ENCODE measurements at places on chromosomes 2 and 18.

DNA sequence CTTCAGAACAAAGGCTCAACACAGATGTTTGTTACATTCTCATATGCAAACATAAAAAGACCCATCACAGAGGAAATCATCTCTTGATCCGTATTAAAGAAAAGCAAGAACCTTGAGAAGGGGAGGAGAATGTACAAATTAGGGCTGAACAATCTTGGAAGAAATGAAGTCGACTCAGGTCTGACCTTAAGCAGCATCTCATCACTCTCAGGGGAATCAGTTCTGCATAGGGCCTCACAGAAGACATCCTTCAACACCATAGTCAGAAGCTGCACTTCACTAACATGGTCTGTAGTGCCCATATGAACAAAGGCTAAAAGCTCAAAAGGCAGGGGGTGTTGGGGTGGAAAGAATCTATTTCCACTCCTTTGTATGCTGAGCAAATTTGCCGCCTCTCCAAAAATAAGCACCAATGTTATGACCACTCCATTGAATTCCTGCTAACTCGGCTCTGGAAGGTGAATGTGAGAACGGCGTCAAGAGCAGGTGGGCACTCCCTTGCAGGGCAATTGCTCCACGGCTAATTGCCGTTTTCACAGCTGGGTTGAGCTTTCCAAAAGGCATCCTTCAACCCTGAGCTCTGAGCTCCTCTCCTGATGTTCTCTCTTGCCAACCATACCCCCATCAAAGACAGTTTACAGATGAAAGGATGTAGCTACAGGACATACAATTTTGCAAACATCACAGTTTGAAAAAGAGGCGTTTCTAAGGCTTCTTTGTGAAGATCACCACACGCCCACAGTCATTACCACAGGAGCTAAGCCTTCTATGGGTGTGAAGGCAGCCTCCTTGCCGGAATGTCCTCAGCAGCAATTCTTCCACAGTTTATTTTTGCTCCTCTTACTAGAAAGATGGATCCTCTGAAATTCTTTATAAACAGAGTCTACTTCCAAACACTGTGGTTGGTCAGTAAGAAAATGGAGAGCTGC, 10.0 kb downstream of the KLF7 start:
- no peak for DNase-seq

DNA sequence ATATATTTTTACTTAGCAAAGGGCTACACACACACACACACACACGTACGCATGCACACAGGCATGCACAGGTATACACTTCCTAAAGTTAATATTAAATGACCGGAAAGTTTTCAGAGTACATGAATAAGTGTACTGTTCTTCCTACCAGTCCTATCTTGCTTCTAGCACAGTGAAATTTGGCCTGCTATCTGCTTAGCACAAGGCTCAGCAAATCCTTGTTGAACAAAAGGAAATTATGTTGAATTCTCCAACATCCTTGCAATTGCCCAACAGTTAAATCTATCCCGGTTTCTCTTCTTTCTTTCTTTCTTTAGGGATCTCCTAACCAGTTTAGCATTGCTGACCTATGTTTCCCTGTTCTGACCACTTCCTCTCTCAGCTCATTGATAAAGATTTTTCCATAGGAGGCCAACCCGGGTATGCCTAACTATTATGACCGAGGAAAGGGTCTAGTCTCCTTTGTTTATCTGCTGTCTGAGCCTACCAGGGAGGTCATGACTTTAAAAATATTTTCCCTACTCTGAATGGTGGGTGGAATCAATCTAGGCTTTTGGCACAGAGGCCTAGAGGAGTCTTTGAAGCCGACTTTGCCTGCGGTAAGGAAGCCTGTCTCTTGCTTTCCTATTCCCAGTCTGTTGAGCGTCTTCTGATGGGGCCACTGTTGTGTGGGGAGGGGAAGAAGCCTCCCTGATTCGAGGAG, 400.7 kb downstream of the HRH4 start:
- DNase-seq = no peak

GRCh38 chr2:74333175-74333574, 10.0 kb downstream of the SLC4A5 start:
- no peak for DNase-seq

DNA sequence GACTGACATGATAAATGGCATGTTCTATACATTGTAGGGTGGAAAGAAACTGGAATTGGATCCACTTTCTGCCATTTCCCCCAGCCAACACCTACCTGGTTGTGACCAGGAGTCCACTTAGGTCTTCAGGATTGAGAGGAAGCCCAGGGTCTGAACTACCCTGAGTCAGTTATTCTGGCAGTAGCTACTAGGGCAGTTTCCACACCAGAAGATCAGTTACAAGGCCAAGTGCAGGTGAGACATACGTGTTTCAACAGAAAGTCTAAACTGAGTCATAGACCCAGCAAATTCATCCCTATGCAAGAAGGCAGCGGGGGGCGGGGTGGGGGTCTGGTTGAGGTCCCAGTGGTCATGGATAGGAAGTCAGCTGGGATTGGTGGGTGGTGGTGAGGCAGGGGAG, 21.9 kb downstream of the ANTXR1 start:
- no peak for DNase-seq

- no peak for DNase-seq
Measured at GRCh38 chr2:76406134-76406855, 695.6 kb upstream of the GCFC2 start.

GRCh38 chr2:146123256-146123655, 1603.3 kb upstream of the ZEB2 start:
- no peak for DNase-seq

DNA sequence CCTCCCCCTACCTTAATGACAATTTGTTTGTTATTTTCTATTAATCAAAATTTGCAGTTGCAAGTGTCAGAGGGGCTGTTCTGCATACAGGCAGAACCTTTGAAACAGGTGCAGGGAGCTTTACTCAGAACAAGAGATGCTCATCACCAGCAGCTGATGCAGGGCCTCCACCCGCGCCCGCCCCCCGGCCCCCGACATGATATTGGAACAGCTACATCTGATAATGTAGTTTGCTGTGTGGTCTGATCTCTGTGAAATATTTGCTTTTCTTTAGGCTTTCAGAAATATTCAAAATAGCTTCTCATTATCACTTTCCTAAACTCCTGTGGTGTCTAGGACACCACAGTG, 130.0 kb downstream of the PRKCE start:
- no peak for DNase-seq

DNA sequence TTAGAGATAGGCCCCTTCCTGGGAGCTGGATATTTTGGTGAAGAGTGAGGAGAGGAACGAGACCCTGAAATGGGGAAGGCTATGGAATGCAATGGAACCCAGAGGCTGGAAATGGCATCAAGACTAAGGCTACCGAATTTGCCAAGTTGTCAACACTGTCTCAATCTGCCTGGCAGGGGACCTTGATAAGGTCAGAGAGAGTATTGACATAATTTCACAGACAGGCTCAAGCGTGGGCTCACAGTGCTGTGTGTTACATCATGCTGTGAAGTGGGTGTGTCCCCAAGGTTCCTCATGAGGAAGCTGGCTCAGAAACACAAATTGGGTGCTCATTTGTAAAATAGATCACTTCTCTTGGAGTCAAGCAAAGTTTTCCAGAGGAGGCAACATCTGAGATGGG, 51.8 kb upstream of the CYRIA start:
- DNase-seq = no peak

DNA sequence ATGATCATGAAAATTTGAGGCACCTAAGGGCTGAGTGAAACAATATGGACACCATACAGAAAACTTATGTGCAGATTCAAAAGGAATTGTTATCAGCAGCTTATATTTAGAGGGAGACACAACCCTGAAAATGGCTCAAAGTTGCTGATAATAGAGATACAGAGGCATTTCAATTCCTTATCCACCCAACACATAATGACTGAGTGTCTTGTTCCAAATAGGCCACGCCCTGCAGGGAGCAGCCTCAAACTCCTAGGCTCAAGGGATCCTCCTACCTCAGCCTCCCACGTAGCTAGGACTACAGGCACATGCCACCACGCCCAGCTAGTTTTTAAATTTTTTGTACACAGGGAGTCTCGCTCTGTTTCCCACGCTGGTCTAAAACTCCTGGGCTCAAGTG, 79.0 kb downstream of the LBH start:
- no peak for DNase-seq

DNA sequence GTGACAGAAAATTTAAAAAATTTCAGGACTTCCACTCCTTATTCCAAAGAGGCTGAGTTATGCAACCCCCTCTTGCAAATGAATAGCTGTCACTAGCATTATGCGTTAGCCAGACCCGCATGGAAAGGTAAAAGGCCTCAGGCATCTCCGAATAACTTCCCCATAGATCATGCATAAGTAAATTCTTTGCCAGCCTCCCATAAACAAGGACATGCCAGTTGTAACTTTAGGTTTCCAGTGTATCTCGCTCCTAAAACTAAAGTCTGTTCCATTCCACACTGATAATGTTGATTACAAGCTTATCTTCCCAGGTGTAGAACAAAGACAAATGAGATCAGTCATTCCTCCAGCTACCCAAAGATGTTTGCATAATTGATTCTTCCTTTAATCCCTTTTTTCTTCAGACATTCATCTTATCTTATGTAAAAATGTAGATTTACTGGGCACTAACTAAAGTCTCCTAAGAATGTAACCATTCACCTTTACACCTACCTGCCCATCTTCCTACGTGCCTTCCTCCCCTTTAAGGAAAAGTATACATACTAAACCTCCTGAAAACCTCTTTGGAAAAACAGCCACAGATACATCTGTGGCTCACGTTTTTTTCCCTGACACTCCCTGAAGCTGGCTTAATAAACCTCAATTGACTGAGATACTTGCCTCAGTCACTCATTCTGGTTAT, 13.6 kb upstream of the NFU1 start:
- no peak for DNase-seq

- no peak for DNase-seq
Measured at GRCh38 chr2:106089611-106090010, 104.5 kb downstream of the UXS1 start.

DNA sequence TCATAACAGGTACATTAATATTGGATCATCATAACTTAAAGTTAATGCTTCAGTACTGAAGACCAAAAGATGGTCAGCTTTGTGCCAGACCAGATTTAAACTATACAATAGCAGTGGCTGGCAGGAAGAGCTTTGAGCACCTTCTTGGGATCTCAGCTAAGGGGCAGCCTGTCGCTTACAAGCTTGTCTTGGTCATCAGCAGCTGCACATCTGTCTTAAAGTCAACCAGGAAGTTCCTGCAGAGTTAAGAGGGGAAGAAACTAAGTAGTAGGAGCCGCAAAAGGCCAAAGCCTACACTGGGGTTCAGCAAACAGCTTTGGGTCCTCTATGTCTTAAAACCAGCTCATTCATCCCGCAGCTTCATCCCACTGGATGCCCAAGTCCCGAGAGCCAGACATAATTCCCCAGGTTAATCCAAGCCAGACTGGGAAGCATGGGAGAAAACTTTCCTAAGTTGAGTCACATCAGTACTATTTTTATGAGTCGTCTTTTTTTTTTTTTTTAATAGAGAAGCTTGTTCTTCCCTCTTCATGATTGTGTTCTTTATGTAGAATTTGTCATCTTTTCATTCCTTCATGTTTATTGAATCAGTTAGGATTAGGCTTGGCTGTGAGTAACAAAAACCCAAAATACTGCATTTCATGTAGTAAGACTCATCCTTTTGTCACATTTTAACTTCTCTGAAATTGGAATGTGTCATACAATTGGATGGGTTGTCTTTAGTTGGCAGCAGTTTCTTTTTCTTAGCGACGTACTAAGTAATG, 59.3 kb downstream of the SERTAD2 start:
- DNase-seq = no peak

DNA sequence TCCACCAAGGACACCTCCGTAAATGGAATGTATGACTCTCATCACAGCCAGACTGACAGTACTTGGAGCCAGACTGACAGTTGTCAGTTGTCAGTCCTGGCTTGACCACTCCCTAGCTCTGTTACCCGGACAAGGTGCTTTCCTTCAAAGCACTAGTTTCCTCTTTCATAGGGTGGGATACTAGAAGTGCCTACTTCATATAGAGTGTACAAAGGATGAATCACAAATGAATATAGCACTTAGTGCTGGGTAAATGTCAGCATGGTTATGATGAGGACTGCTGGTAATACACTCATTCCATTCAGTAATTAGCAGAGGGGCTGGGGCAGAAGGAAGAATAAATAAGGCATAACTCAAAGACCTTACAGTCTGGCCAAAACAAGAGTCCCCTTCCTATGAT, 91.4 kb downstream of the ARL4C start:
- no peak for DNase-seq

- no peak for DNase-seq
Measured at GRCh38 chr2:177283906-177284305, 19.4 kb upstream of the NFE2L2 start.

DNA sequence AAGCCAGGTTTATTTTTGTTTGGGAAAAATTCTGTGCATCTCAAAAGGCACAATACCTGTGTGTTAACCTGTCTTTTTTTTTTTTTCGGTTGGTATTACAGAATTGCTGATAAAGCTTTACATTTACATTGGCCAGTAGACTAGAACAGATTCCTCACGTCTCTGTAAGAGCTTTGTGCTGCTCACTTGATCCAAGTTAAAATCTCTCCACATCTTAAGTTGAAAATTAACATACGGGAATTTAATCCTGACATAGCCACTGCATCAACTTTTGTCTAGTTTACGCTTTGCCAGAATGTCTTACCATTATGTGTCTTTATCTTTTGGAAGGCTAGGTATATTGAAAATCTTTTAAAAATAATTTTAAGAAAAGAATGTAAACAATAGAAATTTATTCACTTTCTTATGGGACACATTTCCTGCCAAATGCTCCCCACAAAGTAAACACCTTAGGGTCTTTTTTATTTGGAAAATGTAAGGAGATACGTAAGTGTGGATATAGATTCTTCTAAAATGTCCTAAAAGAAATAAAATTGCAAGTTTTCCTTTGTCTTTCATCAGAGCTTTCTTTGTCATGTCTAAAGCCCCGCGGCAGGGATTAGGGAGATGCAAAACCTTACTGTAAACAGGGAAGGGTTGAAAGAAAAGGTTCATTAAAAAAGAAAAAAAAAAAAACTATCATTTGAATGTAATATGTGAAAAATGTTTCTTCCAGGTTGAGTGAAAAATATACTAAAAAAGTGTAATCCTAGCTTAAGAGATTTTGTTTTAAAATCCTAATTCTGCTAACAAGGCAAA, 912.8 kb downstream of the NRXN1 start:
- DNase-seq = no peak

GRCh38 chr18:34632321-34632720, 77.8 kb upstream of the DTNA start:
- no peak for DNase-seq

DNA sequence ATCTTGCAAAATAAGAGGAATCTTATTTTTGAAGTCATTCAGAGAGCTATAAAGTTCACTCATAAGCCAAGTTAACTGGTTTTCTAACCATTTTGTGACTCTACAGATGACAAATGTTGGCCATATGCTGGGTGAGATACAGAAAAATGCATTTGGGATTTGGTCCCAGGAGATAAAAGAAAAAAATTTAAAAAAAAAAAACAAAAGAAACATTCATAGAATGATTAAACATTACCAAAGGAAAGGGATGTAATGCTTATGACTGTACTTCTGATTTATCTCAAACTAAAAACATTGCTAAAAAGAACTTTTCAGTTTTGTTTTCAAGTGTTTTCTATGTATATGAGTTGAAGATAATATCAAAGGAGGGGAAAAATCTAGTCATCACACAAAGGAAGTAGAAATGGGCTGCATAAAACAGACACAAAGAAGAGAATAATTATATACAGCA, 43.1 kb downstream of the PELI1 start:
- no peak for DNase-seq

- no peak for DNase-seq
Measured at GRCh38 chr18:34495506-34495905, 214.6 kb upstream of the DTNA start.
